ENCODE measurements at places on chromosomes 12 and 14.
A peak's percentile ranks its signal among the peaks of the same experiment; 100 is the strongest.

- no peak for DNase-seq
Measured at GRCh38 chr14:54471641-54472040, 17.1 kb downstream of the GMFB start.

DNA sequence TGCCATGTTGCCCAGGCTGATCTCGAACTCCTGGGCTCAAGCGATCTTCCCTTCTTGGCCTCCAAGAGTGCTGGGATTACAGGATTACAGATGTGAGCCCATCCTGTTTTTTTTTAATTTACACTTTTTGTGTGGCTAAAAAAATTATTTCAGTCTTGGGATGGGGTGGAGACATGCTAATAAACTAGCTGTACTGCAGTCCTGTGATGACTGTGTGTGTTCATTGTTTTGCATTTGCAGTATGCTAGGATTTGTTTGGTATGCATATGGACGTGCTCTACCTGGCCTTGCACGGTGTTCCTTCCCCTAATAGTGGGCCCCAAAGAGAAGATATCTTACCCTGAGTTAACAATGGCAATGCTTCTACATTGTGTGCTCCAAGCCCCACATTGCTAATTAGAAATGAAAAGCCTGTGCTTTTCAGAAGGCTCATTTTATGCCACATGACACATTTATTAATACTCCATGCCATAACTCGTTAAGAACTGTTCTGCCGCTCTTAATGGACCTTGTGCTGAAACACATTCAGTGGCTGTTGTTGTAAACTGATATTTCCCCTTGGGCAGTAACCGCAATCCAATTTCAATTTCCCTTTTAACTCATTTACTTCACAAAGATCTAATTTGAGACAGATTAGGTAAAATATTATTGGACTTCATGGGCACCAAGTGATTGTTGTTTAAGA lies 86.4 kb downstream of the SCN8A start:
- DNase-seq, result no peak

- DNase-seq, result no peak
Measured at GRCh38 chr12:132560364-132560613, 50.1 kb downstream of the LRCOL1 start.

- no peak for DNase-seq
Measured at GRCh38 chr12:47277972-47278448, 198.3 kb upstream of the AMIGO2 start.

DNA sequence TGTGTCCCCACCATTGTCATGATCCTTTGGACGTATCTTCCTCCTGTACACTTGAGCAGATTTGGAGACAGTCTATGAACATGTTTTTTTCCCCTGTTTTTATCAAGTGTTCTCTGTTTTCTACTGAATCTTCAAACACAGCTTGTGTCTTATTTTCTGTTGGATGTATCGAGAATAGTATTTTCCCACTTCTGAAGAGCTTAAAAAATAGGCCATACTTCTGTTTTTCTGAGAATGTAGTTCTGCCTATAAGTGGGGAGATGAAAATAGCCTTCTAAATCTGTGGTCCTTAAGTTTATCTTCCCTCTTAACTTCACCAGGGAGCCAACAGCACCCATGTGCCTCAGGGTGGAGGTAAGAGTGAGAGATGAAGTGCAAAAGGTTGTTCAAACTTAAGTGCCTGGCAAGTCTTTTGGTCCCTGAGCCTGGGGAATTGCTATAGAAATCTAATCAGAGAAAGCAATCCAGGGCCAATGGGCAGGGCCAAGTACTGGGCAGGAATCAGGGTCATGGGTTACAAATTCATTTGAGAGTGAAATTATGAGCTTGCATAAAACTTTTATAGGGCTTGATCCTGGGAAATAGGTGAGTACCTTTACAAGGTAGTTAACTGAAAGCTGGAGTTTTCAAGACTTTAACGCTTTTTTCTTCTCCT lies 58.9 kb downstream of the ARF6 start:
- no peak for DNase-seq

- DNase-seq, result no peak
Measured at GRCh38 chr14:104212206-104213095, 74.1 kb downstream of the KIF26A start.

GRCh38 chr14:60163693-60164092 lies 1.5 kb downstream of the DHRS7 start:
- no peak for DNase-seq

GRCh38 chr12:52227606-52228166 lies 5.4 kb upstream of the KRT7 start:
- DNase-seq, result no peak

DNA sequence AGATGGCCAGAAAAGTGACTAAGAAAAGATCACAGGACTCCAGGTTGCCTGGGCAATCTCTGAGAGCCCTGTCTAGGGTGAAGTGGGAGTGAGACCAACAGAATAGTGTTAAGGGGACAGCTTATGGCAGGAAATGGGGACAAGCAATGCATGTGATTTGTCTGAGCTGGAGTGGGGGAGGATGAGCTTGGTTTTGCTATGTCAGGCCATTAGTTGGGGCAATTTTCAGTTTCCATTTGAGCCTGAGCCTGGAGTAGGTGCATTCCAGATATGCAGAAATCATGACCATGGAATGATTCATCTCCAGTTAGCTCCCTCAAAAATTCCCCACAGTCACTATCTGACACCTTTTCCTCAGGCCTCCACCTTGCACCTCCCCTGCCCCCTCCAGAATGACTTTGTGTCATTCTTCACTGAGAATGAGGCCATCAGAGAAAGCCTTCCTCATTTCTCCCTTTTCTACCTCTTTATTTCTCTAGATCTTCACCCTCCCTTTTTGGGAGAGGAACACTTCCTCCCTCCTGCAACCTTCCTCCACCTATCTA lies 150.9 kb upstream of the PLEKHG7 start:
- no peak for DNase-seq

- DNase-seq, result peak; percentile 88
Measured at GRCh38 chr12:122951979-122952892, 14.0 kb downstream of the ABCB9 start.

DNA sequence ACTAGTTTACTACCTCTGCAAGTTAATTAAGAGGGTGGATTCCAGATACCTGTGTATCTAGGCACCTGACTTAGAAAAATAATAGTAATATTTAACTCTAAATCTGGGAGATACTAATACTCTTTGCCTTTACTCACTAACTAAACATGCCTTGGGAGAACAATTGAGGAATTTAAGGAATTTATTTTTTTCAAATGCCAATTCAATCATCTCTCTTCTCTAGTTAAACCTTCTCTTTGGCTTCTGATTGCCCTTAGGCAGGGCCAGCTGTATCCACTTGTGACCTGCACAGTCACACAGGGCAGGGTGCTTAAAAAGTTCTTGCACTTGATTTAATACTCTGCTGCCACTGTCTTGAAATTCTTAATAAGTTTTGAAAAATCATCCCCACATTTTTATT lies 142.4 kb downstream of the PLCZ1 start:
- DNase-seq, result no peak

GRCh38 chr14:95137804-95138167 lies 19.5 kb downstream of the DICER1 start:
- no peak for DNase-seq

GRCh38 chr14:65226824-65227604 lies 124.7 kb upstream of the MAX start:
- DNase-seq, result no peak

GRCh38 chr12:71438670-71439361 lies 782 bp upstream of the LGR5 start:
- DNase-seq, result no peak

DNA sequence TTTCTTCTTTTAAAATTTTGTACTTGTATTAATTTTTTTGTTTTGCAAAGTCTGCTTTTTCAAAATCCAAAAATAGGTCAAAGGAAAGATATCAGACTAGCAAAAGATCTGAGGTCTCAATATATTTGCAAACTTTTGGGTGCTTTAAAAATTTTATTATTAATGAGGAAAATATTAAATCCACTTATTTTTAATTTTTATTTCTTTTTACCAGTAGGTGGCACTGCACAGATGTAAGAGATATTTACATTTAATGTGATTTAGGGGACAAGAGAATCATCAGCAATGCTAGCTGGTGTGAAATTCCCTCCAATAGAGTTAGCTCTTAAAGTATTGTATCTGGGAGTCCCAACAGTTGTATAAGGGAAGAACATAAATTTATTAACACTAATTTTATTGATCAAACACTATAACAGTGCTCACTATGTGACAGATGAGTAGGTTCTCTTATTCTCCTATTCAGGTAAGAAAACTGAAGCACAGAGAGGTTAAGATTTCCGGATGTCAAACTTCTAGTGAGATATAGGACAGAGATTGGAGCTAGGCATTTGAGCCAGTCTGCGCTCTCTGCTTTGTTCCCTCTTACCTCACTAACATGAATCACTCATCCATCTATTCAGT lies 30.5 kb downstream of the ALX1 start:
- no peak for DNase-seq

- no peak for DNase-seq
Measured at GRCh38 chr12:97061171-97061570, 154.1 kb downstream of the NEDD1 start.

DNA sequence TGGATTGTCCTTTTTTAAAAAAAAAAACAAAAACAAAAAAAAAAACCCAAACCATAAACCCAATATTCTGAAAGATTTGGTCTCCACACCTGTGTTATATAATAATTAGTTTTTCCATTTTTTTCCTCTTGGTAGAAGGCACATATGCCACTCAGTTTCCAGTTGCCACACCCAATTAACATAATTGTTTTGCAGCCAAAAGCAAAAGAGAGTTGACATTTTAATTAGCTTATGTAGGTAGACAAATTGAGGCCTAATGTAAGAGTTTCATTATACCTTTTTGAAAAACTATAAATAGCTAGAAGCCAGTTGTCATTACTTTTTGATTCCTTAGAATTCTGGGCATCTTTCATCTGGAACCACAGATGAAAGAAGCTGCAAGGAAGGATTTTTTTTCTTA lies 21.0 kb downstream of the PTPN11 start:
- no peak for DNase-seq

- no peak for DNase-seq
Measured at GRCh38 chr12:116656306-116656705, 81.6 kb downstream of the SPRING1 start.

GRCh38 chr12:68020699-68021098 lies 31.5 kb downstream of the IFNG-AS1 start:
- DNase-seq, result no peak

- DNase-seq, result peak; percentile 38
Measured at GRCh38 chr14:54776361-54777001, 126.1 kb downstream of the GCH1 start.

Data from natural killer cell (primary cell).